HCT116 (cell line): ENCODE measurements at places on chromosomes 12 and 14. TPM values are rescaled to one million over a fixed set of nuclear protein-coding genes. Genes with fewer than 3 reads are reported as not detected.

GRCh38 chr12:117484901-117485300 lies 123.5 kb upstream of the NOS1 start:
- DNase-seq: no peak

GRCh38 chr12:101915841-101916240 lies 38.5 kb downstream of the DRAM1 start:
- no peak for DNase-seq

DNA sequence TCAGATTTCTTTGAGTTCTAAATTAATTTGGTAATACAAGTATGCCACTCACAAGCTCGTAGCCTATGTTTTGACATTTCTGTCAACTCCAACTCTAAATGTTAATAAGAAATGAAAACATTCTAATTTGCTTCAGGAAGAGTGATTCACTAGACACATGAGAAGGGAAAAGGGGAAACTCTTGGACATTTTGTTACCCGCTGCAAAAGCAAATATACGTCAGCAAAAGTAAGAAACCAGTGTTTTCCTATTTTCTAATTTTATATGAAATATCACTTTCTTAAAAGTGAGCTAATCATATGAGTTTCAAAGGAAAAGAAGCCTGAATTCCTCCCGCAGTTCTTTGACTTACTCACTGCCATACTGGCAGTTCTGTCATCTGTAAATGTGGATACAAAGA lies 162.3 kb downstream of the GRIP1 start:
- no peak for DNase-seq

DNA sequence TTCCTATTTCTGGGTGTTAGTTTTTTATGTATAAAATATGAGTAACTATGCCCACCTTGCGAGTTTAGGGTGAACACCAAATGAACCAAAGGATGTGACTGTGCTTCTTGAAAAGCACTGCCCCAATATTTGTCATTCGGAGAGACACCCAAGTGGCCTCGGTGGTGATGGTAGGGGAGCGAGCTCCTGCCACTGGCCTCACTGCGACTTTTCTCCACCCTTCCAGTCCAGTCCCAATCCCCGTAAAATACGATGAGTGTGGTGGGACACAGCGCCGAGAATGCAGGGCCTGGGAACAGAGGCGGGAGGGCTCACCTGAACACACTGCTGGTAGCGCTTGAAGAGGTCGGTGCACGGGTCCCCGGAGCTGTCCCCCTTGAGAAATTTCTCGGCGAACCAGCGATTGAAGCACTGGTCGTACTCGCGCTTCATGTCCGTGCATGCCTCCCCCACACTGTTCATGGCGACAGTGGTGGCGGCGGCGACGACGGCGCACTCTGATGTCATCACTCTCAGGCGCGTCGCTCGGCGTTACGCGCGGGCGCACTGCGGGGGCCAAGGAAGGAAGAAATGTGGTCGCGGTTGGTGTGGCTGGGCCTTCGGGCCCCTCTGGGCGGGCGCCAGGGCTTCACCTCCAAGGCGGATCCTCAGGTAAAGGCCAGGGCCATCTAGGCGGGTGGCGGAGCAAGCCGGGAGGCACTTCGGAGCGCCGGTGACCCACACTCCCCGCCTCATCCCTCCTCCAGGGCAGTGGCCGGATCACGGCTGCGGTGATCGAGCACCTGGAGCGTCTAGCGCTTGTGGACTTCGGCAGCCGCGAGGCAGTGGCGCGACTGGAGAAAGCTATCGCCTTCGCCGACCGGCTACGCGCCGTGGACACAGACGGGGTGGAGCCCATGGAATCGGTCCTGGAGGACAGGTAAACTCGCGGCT lies at the start of the genes GATC and TRIAP1:
Gene GATC (plus strand): TSS at position 534 of the 933 bp plus-strand sequence. CDS start 37 bp downstream, at position 571.
Gene TRIAP1 (minus strand): TSS at position 474 of the 933 bp plus-strand sequence. CDS start 12 bp downstream, at position 462.
- peak; percentile 71 for DNase-seq

DNA sequence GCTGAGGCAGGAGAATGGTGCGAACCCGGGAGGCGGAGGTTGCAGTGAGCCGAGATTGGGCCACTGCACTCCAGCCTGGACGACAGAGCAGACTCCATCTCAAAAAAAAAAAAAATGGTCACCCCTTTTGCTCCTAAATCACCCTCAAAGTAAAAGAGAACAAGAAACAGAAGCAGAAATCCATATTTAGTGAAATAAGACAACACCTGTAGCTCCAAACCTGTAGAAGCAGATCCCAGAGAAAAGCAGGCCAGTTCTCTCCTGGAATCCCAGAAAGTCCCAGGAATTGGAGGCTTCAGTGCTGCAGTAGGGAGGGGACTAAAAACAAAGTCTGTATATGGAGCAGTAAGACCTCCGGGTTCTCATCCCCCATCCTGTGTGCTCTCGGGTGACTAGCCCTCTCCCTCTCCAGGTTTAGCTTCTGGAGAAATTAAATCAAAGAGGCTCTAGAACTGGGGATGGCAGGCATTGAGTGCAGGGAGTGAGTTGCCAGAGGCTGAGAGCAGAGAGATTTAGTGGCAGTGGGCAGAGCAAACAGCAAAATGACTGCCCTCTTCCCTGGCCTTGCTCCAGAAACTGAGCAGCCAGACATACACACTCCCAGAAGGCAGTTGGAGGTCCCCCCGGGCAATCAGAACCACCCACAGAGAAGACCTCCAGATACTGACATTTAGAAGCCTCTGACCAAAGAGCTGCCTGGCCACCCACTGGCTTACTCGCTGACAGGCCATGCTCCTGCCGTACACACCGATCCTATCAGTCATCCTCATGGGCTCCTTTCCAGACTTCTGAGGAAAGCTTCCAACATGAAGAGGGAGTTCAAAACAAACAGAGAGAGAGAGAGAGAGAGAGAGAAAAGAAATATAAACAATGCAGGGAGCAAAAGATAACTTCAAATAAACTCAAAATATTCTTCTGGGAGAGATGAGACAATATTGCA lies 6.3 kb upstream of the MLXIP start:
- DNase-seq: no peak

DNA sequence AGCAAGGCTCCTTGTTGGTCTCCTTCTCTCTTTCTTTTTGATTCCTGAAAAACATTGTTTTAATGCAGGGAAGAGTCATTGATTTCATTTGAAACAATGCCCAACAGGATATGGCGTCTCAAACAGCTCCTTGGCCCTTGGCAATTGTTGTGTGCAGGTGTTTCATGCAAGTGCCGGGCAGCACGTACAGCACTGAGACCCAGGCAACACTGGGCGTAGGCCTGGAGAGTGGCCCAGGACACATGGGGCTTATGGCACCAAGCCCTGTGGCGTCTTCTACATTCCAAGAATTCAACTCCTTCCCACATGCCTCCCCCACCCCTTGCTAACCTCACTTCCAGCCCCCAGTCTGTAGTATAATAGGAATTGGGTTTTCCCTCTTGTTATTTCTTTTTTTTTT lies 230.4 kb downstream of the SPTSSA start:
- DNase-seq: no peak

GRCh38 chr12:10732066-10732465 lies 8.9 kb upstream of the YBX3 start:
- no peak for DNase-seq

DNA sequence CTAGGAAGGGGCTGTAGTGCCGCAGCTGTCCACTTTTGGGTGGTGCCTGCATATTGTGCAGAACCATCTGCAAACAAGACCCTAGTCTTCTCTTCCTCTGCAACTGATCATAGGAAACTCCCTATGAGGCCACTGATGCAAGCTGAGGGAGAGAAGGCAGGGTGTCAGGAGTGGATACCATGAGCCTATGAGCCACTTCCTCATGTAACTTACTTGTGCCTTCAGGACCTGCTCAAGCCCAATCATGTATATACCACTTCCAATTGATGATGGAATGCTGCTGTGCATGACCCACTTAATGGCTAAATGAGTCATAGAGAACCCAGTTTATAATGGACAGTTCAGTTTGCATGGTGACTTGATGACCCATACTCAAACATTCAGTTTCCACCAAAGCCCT lies 107.9 kb downstream of the ALG10B start:
- DNase-seq: no peak

DNA sequence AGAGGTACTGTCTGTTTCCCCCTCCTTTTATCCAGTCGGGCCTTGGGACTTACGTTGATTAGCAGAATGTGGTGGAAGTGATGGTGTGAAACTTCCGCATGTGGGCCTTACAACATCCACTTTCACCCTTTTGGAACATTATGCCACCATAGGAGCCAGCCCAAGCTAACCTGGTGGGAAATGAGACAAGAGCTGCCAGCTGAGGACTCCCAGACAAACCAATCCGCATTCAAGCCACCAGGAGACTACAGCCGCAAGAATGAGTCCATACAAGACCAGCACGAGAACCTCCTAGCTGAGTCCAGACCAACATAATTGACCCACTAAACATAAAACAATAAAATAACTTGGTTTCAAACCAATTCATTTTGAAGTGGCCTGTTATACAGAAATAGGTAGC lies 9.1 kb upstream of the PTGER2 start:
- no peak for DNase-seq

- no peak for DNase-seq
Observed at GRCh38 chr12:2925322-2925995, 33.7 kb upstream of the TEAD4 start.

GRCh38 chr12:123265851-123266678 lies 5.6 kb downstream of the CDK2AP1 start:
- no peak for DNase-seq

- no peak for DNase-seq
Observed at GRCh38 chr14:66508846-66509621, 1.1 kb downstream of the GPHN start.

DNA sequence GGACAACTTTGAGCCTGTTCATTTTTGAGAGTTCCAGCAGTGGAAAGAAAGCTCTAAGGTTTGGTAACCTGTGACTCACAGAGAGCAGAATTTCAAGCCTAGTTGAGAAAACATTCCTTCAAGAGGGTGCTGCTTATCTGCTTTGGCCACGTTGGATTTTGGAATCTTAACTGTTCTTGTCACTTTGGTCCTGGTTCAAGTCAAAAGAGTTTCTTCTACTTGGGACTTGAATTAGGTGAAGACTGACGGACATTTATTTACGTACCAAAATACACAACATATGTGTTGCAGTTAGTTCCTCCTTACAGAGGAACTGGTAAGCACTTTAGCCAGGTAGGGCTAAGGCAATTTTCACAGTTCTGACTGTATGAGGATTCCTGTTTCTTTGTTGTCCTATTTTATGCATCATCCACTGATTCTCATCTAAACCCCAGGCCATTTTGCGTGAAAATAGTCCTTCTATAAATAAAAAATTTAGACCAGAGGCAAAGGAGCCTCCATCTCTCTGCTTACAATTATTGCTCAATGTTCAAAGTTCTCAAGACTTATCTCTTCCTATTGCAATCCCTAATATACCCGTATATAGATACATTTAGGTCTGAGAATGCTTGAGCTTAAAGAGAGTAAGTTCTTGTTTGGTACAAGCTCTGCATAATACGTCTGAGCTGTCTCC lies 580.9 kb downstream of the DIO2 start:
- DNase-seq: no peak

- no peak for DNase-seq
Observed at GRCh38 chr12:52837413-52837741, 3.3 kb upstream of the KRT79 start.

GRCh38 chr12:83954956-83955601 lies 957.5 kb downstream of the SLC6A15 start:
- peak; percentile 22 for DNase-seq

EIF2S3B gene
- 1.0 TPM for total RNA-seq

LPAR5 gene
- 5.2 TPM for total RNA-seq

ADCY6 gene
- 24.9 TPM for total RNA-seq

FAM90A1 gene
- 0.64 TPM for total RNA-seq

C3AR1 gene
- total RNA-seq: not detected

GALNT9 gene
- 2.6 TPM for total RNA-seq

CFAP73 gene
- total RNA-seq: 0.34 TPM

PTGER2 gene
- total RNA-seq: 0.57 TPM

HNRNPA1 gene
- total RNA-seq: 1,878 TPM
